ENCODE measurements at places on chromosomes 5 and 9.

DNA sequence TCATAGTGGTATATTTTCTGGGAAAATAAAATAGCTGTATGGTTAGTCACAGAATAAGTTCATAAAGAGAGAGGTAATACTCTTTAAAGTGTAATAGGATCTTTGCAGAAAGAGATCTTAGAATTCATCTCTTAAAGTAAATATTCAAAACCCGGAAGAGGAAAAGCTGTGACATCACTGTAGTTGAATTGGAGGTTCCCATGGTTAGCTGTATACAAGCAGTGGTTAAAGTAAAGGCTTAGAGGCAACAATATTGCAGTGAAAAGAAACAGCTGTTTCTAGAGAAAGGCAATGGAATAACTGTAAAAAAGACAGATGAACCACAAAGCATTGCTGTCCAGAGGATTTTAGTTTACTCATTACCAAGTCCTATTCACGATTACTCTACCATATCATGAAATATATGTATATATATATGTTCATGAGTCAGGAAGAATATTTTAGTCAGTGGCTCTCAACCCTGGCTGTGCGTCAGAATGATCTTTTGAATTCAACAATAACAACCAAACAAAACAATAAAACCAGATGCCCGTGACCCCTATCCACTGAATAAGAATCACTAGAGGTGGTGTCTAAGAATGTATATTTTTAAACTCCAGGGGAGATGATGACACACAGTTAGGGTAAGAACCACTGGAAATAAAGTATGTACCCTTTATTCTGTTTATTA, 4.7 kb downstream of the ERCC6L2 start:
- DNase-seq = no peak

DNA sequence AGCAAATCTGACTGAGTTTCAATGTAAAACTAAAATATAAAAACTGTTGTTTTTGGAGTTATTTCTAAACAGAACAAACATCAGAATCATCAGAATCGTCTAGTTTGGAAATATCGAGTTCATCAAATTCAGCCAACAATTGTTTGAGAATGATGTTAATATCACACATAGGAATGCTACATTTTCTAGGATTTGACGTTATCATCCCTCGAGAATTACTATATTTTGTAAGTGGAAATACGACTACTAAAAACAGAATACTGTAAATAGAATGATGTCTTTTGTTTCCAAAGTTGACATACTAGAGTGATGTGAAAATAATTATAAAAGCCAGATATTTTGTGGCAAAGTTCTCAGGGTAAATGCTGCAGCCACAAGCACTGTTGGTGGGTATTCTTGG, 805.9 kb downstream of the TLE1 start:
- DNase-seq = no peak

- no peak for DNase-seq
Observed at GRCh38 chr5:73233461-73234203, 60.6 kb downstream of the TMEM174 start.

GRCh38 chr9:135138078-135138855, 50.8 kb downstream of the OLFM1 start:
- no peak for DNase-seq

GRCh38 chr5:140207250-140207964, 32.4 kb downstream of the CYSTM1 start:
- no peak for DNase-seq

GRCh38 chr5:176619203-176619568, 9.2 kb upstream of the GPRIN1 start:
- DNase-seq = peak; percentile 66

DNA sequence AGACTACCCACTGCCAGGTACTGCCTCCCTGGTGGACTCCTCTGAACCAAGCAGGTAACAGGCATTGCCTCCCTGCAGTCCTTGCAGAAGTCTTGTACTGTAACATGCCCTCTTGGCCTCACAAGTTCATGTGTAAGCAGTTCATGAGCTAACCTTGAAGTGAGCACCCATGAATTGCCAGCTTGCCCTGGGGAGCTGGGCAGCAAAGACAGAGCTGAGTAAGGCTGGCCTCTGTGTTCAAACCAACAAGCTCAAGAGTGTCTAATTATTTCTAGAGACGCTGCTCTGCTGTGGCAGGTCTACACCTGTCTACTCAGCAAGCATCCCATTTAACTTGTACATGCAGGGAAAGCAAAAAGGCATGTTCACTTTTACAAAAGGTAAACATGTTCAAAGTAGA, 113.5 kb downstream of the FEM1C start:
- DNase-seq = no peak

- DNase-seq = no peak
Observed at GRCh38 chr9:79662537-79662956, 90.8 kb downstream of the TLE4 start.

DNA sequence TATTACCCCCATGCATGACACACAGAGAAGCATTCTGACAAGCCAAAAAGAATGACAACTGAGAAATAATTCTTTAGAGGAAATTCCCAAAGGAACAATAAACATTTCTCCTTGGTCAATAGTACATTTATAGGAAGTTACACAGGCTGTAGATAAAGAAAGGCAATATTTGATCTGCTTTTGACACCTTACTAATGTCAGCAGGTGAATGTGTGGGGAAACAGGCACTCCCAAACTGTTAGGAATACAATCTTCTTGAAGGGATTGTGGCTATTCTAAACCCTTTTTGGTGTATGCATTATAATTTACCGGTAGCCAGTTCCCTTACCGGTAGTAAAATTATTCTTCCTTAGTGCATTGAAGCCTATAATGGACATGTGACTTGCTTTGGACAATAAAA, 116.1 kb upstream of the FTMT start:
- no peak for DNase-seq

- DNase-seq = no peak
Observed at GRCh38 chr5:165119175-165119574, 1613.8 kb downstream of the MAT2B start.

DNA sequence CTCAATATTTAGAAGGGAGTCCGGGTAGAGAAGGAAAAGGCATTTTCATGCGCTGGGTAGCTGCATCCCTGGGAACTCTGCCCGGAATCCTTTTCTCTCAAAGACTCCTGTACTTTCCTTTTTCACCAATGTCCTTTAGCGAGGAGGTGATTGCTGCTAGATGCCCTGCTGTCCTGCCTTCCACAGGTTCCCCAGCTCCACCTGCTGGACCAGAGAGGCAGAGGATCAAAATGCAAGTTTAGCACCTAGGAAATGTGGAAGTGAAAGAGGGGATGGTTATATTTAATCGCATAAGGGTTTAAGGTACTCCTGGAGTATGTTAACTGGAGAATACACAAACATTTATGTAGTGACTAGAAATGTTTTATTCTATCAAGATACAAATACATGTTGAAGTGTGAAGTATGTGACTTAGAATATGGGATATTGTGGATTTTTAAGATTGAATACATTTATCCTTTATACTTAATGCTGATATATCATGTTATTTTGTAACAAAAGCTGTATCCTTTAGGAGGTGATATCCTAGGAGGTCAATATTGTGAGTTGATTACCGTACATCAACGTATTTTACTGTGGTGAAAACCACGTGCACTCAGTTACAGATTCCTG, 145.7 kb downstream of the ARHGAP26 start:
- no peak for DNase-seq
